ENCODE measurements at places on chromosomes 4 and X.
A peak's percentile ranks its signal among the peaks of the same experiment; 100 is the strongest.

DNA sequence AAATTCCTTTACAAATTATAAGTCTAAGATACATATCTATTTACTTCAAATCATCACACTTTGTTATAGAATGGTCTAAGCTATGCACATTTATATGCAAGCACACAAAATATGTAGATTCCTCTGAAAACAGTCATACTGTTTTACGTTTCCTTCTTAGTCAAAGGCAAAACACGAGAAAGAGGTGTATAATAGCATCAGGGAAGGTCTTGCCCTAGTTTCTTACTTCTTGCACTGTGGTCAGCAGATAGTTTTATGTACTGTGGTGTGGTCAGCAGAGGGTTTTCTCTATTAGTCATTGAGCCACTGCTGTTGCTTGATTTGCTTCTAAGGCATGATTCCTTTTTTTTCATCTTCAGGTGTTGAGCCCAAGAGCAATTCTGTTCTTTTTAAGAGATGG is 117.7 kb downstream of the ADAM29 start:
- DNase-seq, result no peak

DNA sequence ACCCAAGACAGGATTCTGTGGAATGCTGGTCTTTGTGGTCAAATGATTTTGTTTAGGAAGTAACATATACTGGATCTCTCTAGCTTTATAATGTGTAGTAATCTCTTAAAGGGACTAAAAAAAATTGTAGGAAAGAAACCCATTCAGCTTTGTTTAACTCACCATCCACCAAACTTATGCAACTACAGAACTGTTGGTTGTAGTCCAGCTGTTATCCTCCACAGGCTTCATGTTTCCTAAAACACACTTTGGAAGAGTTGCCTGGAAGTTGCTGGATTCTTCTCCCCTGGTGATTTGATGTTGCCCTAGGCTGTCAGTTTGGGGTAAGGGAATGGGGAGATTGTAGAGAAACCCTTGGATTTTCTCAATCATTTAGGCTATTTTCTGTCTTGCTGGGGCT is 89.3 kb downstream of the RLIM start:
- no peak for DNase-seq

DNA sequence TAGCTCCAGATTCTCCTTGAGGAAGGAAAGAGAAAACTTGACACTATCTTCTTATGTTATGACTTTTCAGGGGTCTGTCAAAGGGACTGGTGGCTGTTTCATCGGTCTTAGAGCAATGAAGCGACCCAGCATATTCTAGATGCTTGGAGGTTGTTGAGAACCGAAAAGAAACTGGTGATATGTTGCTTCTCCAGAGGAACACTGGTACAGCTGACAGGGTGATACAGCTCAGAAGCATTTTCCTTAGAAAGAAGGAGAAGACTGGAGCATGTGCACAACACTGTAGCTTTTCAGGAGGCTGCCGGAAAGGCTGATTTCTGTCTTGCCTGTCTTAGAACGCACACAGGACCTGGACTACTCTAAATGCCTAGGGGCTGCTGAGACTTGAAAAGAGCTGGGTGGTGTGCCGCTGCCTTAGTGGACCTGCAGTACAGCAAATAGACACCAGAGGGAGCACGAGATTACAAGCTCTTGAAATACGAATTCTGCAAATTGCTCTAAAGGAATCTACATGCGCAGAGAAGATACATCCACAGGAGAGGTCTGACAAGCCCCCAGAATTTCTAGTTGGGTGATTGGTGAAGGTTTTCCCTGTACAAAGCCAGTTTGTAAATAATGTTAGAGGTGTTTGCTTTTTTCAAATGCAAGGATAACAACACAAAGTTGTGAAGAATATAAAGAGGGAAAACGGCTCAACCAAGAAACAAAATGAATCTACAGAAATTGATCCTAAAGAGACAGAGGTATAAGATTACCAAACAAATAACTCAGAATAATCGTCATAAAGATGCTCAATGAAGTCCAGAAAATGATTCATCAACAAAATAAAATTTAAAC is 223.1 kb upstream of the DMD start:
- DNase-seq, result peak; percentile 77

GRCh38 chrX:41322821-41323603 is 10.9 kb upstream of the DDX3X start:
- no peak for DNase-seq

- DNase-seq, result no peak
Observed at GRCh38 chr4:23937173-23937572, 47.3 kb upstream of the PPARGC1A start.

- no peak for DNase-seq
Observed at GRCh38 chrX:46681849-46682248, 77.1 kb downstream of the SLC9A7 start.

DNA sequence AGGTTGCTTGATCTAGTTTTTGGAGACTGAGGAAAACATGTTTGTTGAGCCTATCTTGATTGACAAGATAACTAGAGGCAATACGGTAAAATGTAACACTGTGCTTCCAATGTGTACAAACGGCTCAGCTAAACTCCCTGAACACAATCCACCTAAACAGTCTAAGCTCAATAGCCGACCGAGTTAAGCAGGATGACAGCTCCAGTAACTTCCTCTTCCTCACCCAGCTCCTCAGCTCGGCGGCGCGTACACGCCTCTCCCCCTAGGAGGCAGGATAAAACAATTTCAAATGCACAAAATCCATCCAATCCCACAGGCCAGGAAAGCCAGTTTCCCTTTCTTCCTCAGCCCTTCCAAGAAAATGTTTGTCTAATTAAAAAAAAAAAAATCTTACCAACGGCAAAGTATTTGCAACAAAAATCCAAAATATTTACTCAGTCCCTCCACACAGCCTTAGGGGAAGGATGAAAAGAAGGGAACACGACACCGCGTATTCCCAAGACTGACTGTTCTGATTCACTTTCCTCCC is 1.0 kb downstream of the CNOT6L start:
- no peak for DNase-seq

DNA sequence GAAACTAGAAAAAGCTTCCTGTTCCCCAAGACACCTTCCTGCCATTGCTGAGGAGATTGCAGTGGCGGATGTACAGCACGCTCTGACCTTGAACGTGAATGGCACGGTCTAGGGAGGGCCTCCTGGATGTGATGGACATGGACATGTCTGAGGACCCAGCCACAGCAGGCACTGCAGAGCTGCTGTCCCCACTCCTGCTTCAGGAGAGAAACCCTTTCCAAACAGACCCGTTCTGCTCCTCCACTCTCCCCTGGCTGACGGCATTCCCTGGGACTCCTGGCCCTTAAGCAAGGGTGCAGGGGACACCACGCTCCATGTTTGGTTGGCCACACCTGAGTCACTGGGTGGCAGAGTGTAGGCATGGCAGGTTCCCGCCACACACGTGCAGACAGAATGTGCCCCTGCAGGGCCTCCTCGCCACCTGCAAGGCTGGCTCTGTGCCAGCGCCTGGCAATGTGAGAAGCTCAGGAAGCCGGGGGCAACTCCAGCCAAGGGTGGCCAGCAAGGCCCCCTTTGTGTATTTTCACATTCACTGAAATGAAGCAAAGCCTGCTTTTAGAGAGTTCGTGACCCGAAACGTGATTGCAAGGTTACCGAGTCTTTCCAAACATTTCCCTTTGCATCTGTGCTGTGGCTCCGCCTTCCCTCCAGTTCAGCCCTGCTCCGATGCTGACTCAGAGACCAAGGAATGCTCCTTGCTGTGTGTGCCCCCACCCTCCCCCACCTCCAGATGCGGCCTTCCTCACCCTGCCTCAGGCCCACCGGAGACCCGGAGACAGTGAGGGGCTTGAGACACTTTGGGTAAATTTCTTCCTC is 46.1 kb downstream of the HTRA3 start:
- DNase-seq, result peak; percentile 75

DNA sequence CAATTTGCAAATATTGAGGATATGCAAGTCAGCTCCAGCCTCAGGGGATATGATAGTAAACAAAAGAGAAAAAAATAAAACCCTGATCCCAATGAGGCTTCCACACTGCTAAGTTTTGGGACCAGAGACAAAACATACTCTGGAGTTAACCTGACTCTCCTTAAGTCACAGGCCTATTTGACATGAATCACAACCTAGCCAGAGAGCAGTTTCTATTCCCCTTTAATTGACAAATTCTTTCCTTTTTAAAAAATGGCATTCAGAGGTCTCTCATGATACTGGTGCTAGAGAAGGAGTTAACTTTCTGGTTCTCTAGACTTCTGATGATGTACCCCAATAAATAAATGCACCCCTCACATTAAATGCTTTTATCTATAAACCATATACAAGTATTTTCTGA is 8.8 kb downstream of the ACSL1 start:
- no peak for DNase-seq

DNA sequence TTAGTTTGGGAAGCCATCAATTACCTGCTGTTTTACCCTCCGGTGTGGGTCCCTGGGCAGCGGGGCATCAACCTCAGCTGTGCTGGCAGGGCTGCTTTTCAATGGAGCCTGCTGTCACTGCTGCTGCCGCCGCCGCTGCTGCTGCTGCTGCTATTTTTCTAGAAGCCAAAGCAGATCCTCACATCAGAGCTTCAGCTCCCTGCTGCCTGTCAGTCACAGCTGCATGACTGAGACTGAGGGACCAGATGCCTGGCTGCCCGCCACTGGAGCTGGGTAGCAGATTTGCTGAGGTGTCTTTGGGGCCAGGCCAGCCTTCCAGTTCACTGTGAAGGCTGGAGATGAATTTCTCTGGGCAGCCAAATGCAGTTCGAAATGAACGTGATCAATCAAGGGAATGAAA is 200.3 kb upstream of the NHS start:
- DNase-seq, result no peak

DNA sequence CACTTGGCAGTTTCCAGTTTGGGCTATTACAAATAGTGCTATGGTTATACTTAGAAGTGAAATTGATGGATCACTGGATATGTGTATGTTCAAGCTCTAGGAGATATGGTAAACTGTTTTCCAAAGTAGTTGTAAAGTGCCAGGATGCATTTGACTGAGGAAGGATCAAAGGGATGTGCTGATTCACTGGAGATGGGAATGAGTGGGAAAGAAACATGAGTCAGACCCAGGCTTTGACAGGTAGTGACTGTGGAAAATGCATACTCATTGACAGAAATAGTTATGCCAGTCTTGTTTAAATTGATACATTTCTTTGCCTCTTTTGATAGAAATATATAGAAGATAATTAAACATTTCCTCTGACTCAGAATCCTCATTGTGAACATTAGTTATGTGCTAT is 77.9 kb downstream of the CEP135 start:
- DNase-seq, result no peak

GRCh38 chr4:78477276-78477675 is 74.3 kb upstream of the ANXA3 start:
- no peak for DNase-seq

GRCh38 chr4:105966051-105966450 is 70.8 kb downstream of the NPNT start:
- DNase-seq, result no peak

DNA sequence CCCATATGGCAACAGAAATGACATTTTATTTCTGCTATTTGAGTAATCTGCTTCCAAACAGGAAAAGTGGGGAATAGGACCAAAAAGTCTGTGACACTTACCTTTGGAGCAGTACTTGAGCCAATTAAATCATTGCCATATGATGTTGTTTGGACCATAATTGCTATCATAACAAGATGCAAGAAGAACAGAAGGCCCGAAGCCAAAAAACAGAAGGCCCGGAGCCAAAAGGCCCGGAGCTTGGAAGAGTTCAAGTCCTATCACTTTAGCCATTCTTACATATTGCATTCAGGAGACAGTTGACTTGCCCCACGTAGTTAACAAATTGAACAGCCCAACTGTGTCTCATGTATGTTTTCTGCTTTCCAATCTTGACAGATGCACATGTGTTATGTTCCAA is 285.6 kb downstream of the ARHGAP24 start:
- no peak for DNase-seq

- no peak for DNase-seq
Observed at GRCh38 chrX:50853399-50853798, 39.4 kb upstream of the SHROOM4 start.

DNA sequence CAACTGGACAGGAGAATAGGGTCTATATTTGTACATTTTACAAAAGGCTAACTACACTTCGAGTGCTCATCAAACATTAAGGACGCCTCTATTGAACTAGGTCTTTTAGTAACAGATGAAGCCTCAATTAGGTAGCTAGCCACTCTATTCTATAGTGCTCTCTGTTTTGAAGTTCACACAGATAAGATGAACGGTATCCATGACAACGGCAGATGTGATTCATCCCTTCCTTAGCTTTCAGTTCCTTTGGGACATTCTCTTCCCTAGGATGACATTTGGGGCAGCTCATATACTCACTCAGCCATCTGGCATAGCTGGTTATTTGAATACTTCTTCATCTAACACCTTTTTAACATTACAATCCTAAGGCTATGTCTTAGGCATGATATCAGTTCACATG is 62.4 kb upstream of the WDFY3 start:
- DNase-seq, result no peak

DNA sequence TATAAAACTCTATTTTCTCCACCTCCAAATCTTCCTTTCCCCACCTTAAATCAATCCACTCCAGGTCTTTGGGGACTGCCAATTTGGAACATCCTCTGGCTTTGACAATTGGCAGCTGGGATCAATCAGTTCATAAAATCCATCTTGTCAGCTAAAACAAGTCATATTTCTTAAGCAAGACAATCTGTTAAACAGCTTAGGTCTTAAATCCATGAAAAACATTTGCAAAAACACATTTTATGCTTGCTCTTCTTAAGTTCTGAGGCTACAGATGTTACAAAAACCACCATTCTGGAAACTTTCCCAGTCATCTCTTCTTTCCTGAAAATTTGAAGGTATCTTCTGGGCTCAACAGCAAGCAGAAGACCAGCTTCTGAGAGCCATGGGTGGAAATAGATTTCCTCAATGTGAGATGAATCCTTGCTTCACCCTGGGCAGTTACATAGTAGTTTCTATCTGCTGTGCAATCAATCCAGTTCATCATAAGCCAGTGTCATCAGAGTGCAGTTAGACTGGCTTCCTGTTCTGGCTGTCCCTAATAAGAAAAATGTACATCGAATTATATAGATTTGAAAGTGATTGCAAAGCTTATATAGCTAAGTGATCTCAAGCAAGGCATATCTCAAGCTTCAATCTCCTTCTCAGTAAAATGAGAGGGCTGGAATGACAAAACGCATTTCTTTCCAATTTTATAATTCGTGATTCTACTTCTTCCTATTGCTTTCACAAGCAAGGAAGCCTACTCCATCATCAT is 402.7 kb upstream of the INTU start:
- no peak for DNase-seq

DNA sequence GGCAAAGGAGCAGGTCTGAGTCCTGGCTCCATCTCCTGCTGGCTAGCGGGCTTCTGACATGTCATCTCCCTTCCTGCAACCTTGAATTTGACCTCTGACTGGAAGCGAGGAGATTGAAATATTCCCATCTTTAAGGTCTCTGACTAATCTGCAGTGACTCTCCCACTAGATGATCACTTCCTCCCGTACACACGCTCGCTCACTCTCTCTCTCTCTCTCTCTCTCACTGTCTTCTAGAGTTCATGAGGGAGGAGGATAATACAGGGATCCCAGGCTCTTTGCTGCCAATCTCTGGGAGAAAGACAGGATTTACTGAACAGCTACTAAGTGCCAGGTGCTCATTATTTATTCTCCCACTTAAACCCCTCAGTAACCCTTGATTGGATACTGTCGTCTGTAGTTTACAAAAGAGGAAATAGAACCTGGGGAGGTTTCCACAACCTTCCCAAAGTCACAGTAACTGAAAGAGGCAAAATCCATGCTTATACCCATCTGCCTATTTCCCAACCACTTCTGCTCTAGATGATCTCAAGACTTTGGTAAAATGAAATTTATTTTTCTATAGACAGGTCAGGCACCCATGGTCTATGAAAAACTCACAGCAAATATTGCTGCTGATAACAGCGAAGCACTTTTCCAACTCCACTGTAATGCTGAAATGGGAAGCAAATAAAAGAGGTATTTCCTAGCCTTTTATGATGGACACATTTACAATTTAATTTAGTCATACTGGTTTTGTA is 193.5 kb upstream of the C1QTNF7 start:
- no peak for DNase-seq

GRCh38 chrX:17788439-17788838 is 51.1 kb downstream of the SCML1 start:
- no peak for DNase-seq

Data from type B pancreatic cell (in vitro differentiated cells).